ENCODE measurements at places on chromosomes 1 and 21.
A peak's percentile ranks its signal among the peaks of the same experiment; 100 is the strongest.

DNA sequence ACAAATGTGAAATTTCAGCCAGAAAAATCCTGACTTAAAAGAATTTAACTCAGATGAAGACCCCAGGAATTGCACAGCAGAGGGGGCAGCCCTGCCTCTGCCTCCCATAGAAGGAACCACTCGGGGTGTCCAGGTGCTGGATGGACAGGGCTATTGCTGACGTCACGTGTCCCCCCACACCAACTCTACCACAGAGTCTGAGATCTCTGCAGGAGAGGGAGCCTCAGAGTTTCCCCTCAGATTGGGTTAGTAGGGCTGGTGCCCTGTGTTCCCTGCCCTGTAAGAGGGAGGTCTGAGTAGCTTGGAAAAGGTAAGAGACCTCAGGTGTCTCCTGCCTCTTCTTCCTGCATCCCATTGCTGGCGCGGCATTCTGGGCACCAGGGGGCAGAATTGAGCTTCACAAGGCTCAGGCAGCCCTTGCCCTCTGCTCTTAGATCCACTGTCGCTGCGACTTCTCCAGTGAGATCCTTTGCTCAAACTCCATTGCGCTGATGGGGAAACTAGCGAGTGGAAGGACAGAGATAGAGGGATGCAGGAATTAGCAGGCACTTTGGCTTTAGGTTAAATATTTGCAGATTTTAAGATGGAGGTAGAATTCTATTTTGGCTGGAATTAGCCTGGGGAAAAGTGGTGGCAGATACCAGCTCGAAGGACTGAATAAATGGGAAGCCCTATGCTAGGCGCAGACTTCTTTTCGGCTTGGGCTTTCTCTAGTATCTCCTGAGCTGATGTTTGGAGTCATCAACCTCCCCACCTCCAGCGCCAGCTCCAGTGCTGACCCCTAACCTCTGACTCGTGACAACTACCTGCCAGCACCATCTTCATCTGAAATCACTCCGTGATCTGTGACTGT lies 42.8 kb upstream of the DMBX1 start:
- peak; percentile 80 for DNase-seq

DNA sequence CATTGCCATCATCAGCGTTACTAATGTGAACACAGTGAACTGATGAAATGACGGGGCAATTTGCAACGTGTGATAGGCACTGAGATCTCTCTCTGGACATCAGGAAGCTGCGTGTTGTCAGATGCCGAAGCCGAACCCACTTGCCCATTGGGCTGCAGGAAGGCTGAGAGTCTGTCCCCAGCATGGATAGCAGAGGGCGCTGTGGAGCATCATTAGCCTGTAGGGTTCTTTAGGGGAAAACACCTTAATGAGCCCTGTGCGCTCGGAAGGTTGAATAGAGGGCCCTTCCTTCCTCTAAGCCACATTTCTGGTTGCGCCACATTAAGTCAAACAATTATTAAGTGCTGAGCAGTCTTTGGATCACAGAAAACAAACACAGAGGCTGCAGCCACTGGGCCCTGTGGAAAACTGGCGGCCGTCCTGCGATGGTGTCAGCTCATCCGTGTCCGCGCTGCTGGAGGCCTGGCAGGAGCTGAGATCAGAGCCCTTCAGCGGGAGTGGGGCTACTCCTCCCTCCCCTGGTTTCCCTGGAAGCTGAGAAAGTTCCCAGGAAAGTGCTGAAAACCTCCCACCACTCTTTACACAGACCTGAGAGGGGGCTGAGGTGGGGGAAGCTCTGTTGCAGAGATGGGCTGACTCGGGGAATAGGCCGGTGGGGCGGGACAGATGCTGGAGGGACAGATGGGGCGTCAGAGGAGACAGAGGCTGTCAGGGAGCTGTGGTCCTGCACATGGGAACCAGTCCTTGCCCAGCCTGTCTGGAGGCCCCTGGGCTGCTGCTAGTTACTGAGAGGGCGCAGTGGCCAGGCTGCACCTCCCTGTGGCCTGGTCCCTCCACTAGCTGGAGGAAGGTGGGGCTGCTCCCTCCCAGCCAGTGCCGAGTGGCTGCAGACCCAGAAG lies 12.7 kb downstream of the TFF2 start:
- peak; percentile 83 for DNase-seq

DNA sequence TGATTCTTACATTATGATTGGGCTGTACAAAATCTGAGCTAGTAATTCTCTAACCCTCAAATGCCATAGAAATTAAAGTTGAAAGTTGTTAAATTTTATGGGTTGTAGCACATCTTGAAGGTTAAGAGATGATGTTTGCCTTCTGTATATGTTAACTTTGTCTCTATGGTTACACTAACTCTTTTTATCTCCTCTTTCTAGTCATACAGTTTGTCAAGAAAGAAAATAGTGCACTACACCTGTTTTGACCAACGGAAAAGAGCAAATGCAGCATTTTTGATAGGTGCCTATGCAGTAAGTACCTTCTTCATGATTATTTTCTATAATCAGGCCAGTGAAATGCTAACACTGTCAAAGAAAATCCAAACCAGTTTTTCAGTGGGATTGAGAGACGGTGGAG lies 38.2 kb downstream of the CDC14A start:
- no peak for DNase-seq

- peak; percentile 91 for DNase-seq
These were observed 256.8 kb downstream of the TOMM20 start for GRCh38 chr1:234871710-234872271.

DNA sequence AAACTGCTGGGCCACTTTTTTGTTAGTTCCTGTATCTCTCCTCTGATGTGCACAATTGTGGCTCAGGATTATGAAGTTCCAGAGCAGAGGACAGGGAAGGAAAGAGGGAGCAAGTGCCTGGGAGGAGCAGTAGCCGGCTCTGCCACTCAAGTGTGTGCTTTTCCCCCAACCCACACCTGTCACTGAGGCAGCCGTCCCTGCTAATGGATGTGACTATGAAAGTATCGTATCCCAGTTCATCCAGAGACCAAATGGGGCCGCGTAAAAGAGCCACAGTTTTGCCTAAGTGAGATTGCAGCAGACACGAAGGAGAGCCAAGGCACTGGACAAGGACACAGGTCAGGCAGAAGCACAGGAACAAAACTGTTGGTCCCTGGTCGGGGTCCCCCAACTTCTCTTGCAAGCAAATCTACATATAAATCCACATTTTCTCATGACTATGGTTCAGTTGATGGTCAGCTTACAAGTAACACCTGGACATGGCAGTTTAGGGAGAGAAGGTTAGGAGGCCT lies 204.7 kb downstream of the RHOU start:
- no peak for DNase-seq

GRCh38 chr1:200392625-200393185 lies 17.1 kb downstream of the ZNF281 start:
- DNase-seq: no peak

DNA sequence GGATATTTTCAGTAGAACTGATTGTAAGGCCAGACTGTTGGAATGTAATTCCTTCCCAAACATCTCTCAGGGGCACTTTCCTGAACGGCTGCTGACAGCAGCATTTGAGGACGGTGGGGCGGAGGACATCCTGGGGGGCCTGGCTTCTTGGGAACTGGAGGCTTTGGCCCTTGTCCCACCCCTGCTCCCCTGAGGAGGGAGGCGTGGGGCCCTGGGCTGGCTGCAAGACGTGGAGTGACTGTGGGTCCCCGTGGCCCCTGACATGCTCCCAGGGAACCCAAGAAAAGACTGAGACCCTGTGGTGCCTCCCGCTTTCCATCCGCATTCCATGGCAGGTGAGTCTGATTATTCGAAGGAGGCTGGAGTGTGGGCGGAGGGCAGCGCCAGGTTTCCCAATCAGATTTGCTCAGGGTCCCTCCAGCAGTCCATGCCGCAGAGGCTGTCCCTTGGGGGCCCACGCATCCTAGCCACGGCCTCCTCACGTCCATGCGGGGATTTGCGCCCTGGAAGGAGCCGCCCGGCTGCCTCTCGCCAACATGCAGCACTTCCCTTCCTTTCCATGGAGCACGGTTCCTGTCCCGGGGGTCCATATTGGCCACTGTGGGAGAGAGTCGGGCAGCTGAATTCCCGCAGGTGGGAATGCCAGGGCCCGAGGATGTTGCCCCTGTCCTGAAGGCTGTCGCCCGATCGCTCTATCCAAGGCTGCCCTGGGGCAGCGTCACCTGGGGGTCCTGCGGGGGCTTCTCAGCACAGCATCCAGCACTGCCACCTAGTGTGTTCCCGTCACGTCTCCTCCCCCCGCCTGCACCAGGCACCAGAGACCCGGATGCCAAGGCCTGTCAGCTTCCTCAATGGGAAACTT lies 69.0 kb downstream of the FAAP20 start:
- no peak for DNase-seq

GRCh38 chr1:147273409-147274336 lies 31.2 kb downstream of the CHD1L start:
- DNase-seq: peak; percentile 37

GRCh38 chr1:11748294-11749202 lies 12.6 kb downstream of the AGTRAP start:
- no peak for DNase-seq

DNA sequence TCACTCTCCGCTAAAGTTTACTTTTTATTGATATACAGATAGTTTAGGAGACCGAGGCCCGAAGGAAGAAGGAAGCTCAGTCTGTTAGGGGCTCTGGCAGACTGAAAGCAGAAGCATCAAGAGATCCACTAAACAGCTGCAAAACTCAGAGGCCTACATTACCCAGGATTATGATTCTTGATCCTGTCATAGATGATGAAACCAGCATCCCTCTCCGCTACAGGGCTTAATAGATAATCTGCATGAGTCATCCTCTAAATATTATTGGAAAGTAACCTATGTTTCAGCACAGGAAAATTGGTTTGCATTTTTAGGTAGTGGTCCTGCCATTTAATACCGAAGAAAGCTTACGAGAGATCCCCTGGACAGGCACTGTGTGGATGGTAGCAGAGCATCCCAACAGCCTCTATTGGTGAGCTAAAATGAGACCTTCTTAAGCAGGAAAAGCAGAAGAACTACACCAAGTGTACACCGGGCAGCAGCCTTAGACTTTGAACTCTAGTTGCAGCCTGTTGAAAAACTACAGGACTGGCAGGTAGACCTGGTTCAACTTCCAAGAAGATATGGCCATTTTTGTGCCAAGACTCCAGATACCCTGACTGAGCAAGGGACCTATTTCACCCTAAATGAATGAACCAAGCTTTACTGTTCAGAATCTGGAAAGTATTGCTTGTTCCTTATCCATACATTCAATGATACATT lies 6.8 kb downstream of the CASQ2 start:
- no peak for DNase-seq

DNA sequence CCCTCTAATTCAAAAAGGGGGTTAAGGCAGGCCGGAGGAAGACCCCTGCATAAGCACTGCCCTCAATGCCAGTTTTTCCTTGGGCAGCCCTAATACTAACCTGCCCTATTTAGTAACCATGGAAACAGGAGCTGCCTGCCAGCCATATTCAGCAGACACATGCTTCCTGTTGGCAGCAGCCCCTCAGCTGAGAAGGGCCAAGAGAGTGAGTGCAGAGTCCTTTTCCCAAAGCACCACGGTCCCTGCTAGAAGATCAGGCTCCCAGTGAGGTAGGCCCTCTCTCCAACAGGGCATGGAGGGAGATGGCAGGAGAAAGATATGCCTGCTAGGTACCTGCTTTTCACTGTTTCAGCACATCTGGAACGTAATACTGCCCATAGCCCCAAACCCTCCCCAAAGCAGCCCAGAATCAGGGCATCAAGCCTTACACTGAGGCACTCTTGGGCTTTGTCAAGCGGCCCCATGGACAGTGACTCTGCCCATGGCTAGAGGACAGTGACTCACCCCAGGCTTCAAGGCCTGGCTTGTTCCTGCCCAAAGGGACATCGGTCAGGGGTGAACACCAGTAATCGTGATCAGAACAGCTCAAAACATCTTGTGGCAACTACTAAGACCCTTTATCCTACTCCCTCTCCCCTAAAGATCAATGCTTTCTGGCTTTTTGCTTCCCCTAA lies 64.5 kb downstream of the BCAR3 start:
- DNase-seq: peak; percentile 69

GRCh38 chr1:152745289-152745704 lies 12.5 kb upstream of the KPRP start:
- peak; percentile 62 for DNase-seq

- peak; percentile 60 for DNase-seq
These were observed 911 bp downstream of the GNB1 start for GRCh38 chr1:1889847-1890505.

GRCh38 chr1:94954263-94955220 lies 27.6 kb upstream of the CNN3 start:
- DNase-seq: no peak

- DNase-seq: no peak
These were observed 41.2 kb downstream of the ABCG1 start for GRCh38 chr21:42260121-42260520.

DNA sequence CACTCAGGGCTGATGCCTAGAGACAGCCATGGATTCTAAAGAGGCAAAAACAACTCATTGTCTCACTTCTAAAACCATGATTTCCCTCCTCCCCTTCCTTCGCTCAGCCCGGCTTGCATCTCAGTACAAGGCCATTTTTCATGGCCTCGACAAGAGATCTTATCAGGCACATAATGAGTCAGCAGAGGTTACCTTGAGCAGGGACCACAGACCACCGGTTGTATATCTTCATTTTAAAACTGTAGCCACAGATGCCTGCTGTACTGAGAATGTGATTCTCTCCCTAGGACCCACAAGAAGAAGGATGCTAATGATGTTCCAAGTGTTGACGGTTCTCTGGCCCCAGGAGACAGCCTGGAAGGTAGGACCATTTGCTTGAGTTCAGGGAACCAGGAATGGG lies 331.9 kb downstream of the AJAP1 start:
- no peak for DNase-seq

DNA sequence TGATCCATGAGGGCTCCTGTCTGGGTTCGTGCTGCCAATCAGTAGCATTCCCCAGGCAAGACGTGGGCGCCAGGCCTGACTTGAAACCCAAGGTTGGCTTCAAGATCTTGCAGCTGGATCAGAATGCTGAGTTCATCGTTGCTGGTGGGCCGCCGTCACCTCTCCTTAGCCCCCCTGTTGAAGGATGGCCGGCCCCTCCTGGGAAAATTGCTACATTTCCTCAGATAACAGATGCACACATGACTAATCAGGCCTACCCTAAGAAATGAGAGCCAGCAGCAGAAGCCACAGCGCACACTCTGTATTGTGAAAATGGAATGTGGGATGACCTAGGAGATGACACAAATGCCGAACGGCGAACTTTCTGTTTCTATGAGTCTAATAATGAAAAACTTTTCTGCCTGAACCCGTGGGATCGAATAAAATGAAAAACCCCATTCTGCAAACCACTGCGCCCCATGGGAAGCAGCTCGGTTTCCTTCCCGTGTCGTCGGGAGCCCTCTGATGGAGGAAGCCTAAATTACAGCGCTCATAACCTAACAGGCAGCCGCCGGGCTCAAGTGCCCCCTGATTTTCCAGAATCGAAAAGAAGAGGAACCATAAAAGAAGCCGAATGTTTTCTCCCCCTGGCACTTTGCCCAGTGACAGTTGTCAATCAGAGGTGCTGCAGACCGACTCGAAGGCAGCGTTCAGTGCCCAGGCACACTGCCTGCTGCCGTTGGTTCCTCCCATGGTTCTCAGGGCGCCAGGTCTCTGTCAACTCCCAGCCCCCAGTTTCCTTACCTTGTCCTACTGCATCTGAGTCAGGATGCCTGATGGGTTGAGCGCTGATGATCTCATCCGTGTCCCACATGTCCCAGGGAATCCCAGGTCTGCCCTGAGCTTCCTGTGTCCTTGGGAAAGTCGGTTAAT lies 38.2 kb upstream of the H6PD start:
- peak; percentile 78 for DNase-seq

GRCh38 chr1:30729901-30730300 lies 6.5 kb upstream of the MATN1 start:
- no peak for DNase-seq
